NCI-H1105 (cell line): ENCODE measurements at places on chromosomes 7 and 10.

- no peak for DNase-seq
Observed at GRCh38 chr7:70317356-70317755, 719.1 kb downstream of the AUTS2 start.

GRCh38 chr10:2731940-2732339 lies 335.4 kb upstream of the PFKP start:
- no peak for DNase-seq

DNA sequence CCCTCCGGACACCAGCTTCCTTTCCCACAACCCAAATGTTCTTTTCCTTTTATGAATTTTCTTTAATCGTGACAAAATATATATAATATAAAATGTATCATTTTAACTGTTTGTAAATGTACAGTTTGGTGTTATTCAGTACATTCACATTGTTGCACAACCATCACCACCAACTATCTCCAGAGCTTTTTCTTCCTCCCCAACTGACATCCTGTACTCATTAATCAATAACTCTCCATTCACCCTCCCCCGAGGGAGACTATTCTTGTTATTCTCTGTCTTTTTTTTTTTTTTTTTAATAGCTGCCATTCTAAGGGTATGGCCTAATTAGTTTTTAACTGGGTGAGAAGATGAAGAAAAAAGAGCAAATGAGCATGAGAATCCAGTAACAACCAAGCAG lies 30.6 kb upstream of the ITGB1 start:
- DNase-seq = no peak

DNA sequence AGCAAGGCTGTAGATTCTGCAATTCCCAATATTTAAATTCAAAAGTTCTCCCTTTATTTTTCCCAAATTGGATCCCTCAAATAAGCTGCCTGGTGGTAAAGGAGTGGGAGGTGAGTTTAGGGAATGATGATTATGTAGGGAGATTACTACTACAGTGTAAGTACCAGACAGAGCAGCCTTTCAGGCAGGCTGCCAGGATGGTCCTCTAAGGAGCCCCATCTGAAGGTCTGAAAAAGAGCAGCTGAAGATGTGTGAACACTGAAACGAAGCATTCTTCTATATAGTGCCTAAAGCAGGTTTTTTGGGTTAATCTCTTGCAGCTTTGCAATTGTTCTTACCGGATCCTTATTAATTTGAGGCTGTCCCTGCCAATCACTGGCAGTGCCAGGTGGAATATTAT lies 84.7 kb downstream of the CREB5 start:
- no peak for DNase-seq

GRCh38 chr7:5867060-5867459 lies 13.5 kb upstream of the OCM start:
- no peak for DNase-seq

GRCh38 chr7:152624228-152624627 lies 51.7 kb downstream of the XRCC2 start:
- DNase-seq = peak; percentile 42

DNA sequence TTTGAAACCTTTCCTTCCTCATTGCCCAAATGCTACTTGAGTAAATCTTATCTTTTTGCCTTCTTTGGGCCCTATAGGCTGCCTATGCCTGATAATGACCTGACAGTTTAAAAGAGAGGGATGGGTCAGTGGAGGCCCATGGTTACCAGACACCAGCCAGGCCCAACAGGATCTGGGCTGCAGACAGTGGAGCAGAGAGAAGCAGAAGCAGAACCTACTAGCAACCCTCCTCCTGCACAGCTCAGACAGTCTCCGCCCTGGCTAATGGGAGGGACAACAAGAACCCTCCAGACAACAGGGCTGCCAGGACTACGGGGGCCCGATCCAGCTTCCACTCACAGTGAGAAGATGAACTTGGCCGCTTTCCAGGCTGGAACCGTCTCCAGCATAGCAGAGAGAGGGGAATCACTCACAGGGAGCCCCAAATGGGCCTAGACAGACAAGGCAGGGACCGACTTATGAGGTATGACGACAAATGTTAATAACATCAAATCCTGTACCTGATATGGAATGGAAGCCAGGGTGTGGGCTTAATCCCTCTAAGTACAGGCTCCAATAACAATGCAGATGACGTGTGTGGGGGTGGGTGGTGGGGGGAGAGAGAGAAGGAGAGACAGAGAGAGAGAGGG lies 31.7 kb upstream of the DGKI start:
- DNase-seq = no peak

- DNase-seq = no peak
Observed at GRCh38 chr7:32221056-32221455, 150.8 kb upstream of the PDE1C start.

DNA sequence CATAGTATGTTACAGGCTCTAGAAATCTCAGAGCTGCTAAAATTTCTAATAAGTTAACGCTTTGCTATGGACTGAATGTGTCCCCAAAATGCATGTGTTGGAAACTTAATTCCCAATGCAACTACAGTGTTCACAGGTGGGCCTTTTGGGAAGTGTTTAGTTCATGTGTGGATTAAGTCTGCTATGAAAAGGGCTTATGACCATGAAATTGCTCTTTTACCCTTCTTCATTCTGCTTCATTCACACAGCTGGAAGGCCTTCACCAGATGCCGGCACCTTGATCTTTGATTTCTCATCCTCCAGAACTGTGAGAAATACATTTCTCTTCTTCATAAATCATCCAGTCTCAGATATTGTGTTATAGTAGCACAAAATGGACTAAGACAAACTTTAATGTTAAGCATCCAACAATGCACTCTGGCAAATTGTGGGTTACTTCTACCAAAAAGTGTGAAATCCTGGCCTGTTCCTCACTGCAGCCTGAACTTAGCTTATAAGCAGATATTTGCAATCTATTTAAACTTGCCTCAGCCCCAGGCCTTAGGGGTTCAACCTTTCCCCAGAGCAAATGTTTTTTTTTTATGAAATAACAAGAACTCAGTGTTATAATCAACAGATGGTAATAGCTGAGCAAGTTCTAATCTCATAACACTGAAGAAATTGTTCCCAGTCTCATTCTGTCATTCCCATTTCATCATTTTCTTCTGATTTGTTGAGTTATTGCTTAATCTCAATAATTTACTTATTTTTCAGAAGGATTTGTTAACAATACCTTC lies 523.6 kb downstream of the KIF20B start:
- no peak for DNase-seq

DNA sequence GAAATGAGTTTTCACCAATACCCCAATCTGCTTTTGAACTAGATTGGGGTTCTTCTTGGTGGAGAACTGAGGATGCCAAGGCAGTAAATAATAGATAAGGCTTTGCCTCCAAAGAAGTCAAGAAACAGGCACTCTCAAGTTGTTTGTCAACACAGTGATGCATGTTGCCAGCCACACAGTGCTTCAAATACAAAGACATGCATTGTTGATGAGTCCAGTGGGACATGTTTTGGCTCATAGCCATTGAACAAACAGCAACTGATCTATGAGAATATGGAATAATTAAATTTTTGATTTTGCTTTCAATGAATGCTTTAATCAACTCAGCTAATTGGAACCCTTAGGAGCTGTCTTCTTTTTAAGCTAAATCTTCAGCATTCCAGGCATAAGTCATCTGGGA lies 346.4 kb downstream of the THSD7A start:
- no peak for DNase-seq
